Neural cell (in vitro differentiated cells): ENCODE measurements at places on chromosomes 2 and 18. TPM values are rescaled to one million over a fixed set of nuclear protein-coding genes. Genes with fewer than 3 reads are reported as not detected.

The DSC2 gene
- polyA plus RNA-seq, result 14.5 and 16.3 TPM in 2 replicates

The RUFY4 gene
- not detected in 2 replicates for polyA plus RNA-seq

The NOTO gene
- not detected in 2 replicates for polyA plus RNA-seq

The SCTR gene
- polyA plus RNA-seq, result 0.12 TPM in 1 of 2 replicates, not detected in the other

The AGBL5 gene
- 34.3 and 39.1 TPM in 2 replicates for polyA plus RNA-seq

The EPB41L3 gene
- 19.0 and 19.6 TPM in 2 replicates for polyA plus RNA-seq
